A673 (cell line): ENCODE measurements at places on chromosomes 2 and 18.

DNA sequence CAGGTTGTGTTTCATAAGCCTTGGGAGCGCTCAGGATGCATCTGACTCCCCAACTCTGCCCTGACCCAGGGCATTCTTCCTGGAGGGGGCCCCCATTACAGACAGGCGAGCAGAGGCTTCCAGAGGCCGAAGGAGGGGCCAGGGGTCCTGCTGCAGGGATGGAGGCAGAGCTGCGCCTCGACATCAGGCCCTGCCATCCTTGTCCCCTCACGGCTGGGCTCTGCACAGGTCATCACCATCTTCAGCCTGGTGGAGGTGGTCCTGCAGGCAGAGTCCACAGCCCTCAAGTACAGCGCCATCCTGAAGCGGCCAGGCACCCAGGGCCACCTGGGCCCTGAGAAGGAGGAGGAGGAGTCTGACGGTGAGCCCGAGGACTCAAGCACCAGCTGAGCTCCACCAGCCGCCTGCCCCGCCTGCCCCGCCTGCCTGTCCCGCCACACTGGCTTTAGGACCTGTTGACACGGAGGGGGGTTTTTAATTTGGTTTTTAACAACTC is 42.3 kb upstream of the ALPP start:
- DNase-seq = no peak

DNA sequence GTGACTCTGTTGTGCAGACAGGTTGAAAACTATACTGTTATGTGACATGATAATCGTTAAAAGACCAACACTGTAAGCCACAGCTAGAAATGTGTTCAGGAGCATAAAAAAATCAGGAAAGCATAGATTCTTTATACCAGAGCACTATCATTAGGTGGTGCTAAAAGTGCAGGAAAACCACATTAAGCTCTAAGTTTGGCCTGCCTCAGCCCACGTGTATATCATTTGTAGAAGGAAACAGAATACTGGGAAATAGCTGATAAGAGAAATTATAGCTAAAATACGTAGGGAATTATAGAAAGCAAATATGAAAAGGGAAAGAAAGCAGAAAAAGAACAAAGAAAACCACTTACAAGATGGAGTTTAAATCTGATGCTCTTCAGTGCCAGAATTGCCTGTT is 26.5 kb upstream of the C2orf74 start:
- DNase-seq = peak; percentile 51

- DNase-seq = no peak
Measured at GRCh38 chr18:77896586-77897252, 647.1 kb downstream of the GALR1 start.

DNA sequence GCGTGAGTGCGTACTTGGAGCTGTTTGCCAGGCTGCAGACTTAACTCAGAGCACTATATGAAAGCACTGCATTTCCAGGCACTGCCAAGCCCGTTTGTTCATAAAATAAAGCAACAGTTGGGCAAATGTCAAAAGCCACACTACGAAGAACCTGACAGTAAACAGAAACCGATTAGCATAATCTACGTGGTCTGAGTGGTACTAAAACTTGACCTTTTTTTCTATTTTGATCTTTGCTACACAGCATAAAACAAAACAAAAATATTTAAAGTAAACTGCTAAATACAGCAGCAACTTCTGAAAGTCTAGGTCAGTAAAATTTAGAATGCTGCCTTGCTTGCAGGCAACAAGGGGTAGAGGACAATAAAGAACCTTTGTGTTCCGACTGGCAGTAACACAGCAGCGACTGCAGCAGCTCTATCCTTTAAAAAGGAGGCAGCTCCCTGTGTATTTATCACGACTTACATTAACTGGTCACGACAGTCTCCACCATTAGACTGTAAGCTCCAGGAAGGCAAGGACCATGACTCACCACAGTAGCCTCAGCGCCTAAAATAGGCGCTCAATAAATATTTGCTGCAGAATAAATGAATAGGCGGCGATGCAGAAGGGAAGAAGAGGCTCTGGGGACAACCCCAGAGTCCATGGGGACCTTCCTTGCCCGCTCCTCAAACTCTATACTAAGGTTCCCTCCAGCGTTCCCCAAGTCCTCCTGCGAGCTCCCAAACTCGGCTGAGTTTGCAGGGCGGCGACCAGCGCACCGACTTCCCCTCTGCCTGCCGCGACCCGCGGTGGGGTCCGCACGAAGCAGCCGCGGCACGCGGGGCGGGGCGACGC is 902 bp downstream of the SS18 start:
- peak; percentile 27 for DNase-seq

GRCh38 chr2:182043861-182044260 is 58.2 kb downstream of the PPP1R1C start:
- no peak for DNase-seq

DNA sequence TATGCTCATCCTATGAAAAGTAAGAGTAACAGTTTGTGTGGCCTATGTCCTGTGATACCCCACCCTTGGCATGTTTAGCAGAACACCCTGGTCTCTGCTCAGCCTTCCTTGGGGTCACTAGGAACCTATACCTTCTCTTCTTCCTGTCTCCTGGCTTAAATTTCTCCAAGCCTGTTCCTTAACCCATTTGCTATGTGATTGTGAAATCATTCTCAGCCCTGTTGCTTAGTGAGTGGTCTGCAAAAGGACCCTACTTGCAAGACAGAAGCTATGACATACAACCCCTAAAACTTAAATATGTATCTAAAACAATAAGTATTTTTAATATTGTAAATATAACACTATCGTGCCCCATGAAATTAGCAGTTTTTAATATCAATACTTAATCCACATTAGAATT is 524.7 kb downstream of the PARD3B start:
- no peak for DNase-seq

DNA sequence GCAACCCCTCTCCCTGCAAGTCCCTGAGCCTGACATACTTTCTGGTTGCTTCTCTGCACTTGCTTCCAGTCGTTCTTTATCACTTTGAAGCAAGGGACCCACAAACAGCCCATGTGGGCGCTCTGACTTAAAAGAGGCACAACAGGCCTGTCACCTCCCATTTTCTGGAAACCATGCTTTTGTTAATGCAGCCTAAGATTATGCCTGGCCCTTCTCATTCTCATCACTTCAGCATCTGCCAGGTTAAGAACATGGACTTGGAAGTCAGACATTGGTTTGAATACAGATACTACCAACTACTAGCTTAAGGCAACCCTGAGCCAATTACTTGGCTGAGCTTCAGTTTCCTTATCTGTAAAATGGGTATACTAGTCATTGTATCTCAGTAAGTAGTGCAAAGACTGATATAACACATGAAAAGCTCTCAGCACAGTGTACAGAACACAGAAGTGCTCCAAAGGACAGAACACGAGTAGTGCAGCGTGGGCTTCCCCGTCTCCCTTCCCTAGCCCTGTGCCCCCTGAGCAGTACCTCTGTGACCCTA is 141.4 kb downstream of the TNS1 start:
- DNase-seq = no peak

GRCh38 chr2:96668771-96669170 is 26.2 kb downstream of the FER1L5 start:
- DNase-seq = no peak

- DNase-seq = no peak
Measured at GRCh38 chr2:117801826-117802225, 12.7 kb upstream of the DDX18 start.

- no peak for DNase-seq
Measured at GRCh38 chr2:240655931-240656886, 26.5 kb downstream of the AQP12B start.

GRCh38 chr18:28074076-28074475 is 102.9 kb downstream of the CDH2 start:
- DNase-seq = no peak

DNA sequence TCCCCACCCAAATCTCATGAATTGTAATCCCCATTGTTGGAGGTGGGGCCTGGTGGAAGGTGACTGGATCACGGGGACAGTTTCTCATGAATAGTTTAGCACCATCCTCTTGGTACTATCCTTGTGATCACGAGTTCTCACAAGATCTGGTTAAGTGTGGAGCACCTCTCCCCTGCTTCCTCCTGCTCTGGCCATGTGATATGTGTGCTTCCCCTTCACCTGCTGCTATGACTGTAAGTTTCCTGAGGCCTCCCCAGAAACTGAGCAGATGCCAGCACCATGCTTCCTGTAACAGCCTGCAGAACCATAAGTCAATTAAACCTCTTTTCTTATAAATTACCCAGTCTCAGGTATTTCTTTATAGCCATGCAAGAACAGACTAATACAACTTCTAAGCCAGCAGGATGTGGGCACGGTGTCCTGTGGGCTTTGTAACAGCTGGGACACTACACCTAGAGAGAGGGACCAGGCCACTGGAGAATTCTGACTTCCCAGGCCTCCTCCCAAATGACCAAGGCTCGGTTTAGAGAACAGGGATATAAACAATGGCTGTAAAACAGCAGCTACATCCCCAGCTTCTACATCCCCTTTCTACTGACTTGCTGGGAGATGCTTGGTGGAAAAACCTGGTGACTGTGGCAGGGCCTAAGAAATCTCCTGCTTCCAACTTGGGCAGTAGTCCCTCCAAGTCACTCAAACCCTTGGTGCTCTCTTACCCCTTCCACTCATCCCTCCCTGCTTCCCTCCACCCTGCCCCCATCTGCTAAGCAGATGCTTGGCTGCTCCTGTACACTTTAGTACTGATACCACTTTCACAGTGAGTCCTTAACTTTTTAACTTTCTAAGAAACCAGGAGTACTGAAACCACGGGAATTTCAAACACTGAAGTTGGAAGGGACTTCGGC is 10.3 kb downstream of the STAT1 start:
- DNase-seq = no peak

- no peak for DNase-seq
Measured at GRCh38 chr2:67561457-67561965, 164.4 kb downstream of the ETAA1 start.

DNA sequence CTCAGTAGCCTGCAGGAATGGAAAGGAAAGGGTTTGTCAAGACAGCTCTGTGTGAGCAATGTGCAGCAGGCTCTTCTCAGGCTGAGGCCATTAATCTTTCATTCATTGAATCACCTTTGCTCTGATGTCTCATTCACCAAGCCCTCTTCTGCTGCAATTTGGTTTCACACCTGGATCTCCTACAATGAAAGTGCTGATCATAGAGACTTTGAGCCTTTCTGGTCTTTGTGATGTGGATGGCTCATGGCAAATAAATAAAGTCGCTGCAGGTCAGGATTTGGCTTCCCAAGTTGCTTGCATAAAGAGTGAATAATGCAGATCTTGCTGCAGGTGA is 95.8 kb upstream of the SPRED2 start:
- no peak for DNase-seq

GRCh38 chr18:27501671-27502070 is 316.6 kb upstream of the CHST9 start:
- no peak for DNase-seq

GRCh38 chr18:79790996-79791972 is 6.5 kb upstream of the KCNG2 start:
- peak; percentile 34 for DNase-seq

DNA sequence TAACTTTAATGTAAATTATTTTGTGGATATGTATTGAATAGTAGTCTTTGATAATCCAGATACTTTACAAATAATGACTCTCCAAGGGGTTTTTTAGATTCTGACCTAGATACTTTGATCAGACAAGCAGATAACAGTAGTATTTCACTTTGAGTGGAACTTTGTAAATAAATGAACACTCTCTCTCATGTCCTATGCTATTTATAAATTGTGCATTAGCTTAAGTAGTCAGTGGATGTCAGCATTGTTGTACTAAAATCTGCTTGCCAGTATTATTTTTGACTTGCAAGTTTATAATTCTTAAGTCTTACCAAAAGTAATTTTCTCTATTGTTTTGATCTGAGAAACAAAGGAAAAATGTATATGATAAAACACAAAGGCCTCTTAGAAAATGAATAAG is 1113.1 kb upstream of the NRXN1 start:
- no peak for DNase-seq
